A549 treated with DMSO at 1 μM for 4 hours (cell line): ENCODE measurements at places on chromosomes 2 and 18. TPM values are rescaled to one million over a fixed set of nuclear protein-coding genes. Genes with fewer than 3 reads are reported as not detected.

EGR4 gene
- 0.11 to 0.32 TPM (median 0.25 TPM) in 5 replicates for total RNA-seq

WNT6 gene
- 0.05 to 0.15 TPM (median 0.10 TPM) in 4 of 5 replicates, not detected in the other for total RNA-seq

SKOR2 gene
- not detected in 5 replicates for total RNA-seq

GTF2A1L gene
- not detected in 5 replicates for total RNA-seq

NGEF gene
- 16.1 to 20.4 TPM (median 16.8 TPM) in 5 replicates for total RNA-seq

CFAP210 gene
- 0.19 to 0.74 TPM (median 0.33 TPM) in 5 replicates for total RNA-seq
